AG04450 (cell line): ENCODE measurements at places on chromosomes 2 and 18. TPM values are rescaled to one million over a fixed set of nuclear protein-coding genes. Genes with fewer than 3 reads are reported as not detected.

CNTNAP5 gene
- polyA plus RNA-seq = not detected in 2 replicates

DCDC2C gene
- not detected in 2 replicates for polyA plus RNA-seq

VAMP5 gene
- 100 and 123 TPM in 2 replicates for polyA plus RNA-seq

VIT gene
- polyA plus RNA-seq = not detected in 2 replicates

CDH19 gene
- polyA plus RNA-seq = not detected in 2 replicates

GNLY gene
- polyA plus RNA-seq = not detected in 2 replicates

LYG2 gene
- polyA plus RNA-seq = not detected in 2 replicates

ANO7 gene
- 0.21 and 0.40 TPM in 2 replicates for polyA plus RNA-seq

- no peak for DNase-seq
These were observed 43.7 kb upstream of the DARS1 start for GRCh38 chr2:136029149-136029548.

GRCh38 chr18:22523481-22523880 is 105.8 kb upstream of the CTAGE1 start:
- DNase-seq = no peak

DNA sequence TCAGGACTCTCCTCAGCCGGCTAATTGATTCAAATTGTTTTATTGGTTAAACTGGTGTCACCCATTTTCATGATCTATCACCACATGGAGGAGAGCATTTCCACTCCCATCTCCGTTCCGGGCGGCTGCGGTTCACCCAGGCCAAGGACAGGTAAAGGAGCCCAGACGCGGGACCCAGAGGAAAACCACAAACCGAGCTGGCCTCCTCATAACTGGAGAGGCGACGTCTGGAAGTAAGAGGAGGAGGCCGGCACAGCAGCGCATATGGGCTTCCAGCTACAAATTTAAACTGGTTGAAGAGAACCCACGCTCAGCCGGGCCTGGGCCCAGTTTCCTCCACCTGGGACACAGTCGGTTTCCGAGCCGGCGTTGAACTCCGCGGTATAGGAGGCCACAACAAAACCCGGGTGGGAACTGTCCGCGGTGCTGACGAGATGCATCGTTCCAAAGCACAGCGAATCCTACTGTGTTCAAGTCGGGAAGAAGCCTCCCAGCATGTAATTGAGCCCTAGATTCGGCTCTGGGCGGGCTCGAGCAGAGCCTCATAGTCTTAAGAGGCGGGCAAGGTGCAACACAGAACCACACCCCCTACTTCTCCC is 3.0 kb upstream of the SKOR2 start:
- peak; percentile 1 for DNase-seq

- no peak for DNase-seq
These were observed 3.5 kb downstream of the POLR1A start for GRCh38 chr2:86102157-86102556.

GRCh38 chr2:75464348-75464946 is 96.3 kb downstream of the EVA1A start:
- DNase-seq = no peak

DNA sequence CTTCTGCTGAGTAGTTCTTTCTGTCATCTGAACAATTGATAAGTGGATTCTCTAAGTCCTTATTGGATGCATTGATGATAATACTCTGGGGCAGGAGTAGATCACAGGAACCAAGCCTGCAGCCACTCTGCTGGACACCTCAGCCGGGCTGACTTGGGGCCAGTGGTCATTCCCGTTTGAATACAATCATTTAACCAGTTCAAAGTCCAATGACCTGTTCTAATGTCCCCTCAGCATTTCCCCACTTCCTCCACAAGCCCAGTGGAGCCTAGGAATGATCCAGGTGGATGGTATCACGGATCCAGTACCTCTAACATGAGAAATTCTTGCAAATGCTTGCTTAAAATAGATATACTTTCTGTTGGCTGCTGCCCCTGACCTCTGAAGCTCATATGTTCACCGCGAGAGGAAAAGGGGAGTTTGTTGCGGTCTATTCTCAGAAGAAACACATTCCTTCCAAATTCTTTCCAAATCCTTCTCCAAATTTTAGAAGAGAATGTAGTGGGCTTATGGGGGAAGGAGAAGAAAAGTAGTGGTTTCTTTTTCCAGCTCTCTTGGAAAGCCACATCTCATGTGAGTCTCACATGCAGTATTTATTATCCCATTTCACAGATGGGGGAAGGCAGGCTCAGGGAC is 170.9 kb downstream of the INHBB start:
- no peak for DNase-seq

DNA sequence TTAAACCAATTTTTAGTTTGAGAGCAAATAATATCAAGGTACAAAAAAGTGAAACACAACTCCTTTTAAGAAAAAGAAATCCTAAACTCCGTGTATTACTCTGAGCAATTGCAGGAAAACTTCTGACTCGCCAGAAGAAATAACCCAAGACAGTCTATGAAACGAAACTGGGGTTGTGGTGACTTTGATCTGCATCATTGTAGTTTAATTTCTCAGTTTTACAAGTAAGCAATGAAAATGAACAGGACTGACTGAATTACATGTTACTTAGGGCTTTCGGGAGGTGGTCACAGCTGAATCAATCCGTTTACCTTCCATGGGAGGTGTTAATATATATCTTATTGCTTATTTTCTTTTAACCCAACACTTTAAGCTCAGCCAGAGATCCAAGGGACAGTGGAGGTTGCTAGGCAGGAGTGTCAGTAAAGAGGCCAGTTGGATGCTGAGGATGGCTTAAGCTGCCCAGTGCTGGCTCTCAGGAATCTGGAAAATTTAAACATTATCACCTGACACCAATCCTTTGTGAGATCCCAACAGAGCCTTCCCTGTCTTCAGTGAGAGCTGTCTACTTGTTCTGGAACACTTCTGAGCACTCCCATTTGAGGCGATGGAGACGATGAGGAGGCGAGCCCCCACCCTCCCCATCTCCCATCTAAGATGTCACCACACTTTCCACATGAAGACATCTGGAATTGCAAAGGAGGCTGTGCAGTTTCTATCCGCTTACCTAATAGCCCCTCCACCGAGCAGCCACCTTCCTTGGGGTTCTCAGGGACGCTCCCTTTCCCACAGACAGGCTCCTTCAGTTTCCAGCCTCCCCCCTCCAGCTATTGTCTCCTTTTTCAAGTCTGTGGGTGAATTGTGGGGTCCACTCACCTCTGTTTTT is 3.6 kb upstream of the RAB31 start:
- DNase-seq = no peak

GRCh38 chr2:103003750-103004260 is 242.0 kb downstream of the TMEM182 start:
- no peak for DNase-seq

DNA sequence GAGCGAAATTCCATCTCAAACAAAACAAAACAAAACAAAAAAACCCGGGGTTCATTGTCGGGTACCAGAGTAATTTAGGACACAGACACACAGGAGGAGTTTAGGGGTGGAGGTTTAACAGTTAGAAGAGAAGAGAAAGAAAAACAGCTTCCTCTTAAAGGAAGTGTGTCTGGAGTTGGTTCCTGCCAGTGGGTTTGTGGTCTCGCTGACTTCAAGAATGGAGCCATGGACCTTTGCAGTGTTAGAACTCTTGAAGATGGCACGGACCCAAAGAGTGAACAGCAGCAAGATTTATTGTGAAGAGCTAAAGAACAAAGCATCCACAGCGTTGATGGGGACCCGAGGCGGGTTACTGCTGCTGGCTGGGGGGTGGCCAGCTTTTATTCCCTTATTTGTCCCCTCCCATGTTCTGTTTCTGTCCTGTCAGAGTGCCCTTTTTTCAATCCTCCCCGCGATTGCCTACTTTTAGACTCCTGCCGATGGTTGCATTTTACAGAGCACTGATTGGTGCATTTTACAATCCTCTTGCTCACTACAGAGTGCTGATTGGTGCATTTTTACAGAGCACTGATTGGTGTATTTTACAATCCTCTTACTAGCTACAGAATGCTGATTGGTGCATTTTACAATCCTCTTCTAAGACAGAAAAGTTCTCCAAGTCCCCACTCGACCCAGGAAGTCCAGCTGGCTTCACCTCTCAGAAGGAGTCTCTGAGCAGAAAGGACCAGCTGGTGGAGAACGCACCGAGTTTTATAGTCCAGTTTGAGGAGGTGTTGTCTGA is 28.7 kb upstream of the ATP8B1 start:
- no peak for DNase-seq

- peak; percentile 33 for DNase-seq
These were observed 21.1 kb upstream of the LYPD6B start for GRCh38 chr2:149017116-149017985.

GRCh38 chr2:69385443-69386151 is 1.4 kb downstream of the GFPT1 start:
- no peak for DNase-seq

DNA sequence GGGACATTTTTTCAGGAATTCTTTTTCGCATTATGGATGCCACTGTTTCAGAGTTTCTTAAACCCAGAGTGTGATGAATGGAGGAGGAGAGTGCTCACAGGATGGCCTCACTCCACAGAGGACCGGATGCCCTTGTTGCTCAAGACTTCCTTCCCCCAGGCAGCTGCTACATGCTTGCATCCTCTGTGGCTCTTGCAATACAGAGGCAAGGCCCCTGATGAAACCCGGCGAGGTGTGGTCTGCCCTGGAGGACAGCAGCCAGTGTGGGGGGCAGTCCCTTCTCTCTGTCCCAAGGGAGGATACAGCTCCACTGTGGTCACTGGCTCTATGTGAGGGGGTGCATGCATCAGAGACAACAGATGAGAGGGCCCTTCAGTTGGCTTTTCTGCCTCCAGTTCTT is 109.6 kb downstream of the SH3RF3 start:
- peak; percentile 74 for DNase-seq

- no peak for DNase-seq
These were observed 492.5 kb upstream of the SPHKAP start for GRCh38 chr2:228673876-228674554.

DNA sequence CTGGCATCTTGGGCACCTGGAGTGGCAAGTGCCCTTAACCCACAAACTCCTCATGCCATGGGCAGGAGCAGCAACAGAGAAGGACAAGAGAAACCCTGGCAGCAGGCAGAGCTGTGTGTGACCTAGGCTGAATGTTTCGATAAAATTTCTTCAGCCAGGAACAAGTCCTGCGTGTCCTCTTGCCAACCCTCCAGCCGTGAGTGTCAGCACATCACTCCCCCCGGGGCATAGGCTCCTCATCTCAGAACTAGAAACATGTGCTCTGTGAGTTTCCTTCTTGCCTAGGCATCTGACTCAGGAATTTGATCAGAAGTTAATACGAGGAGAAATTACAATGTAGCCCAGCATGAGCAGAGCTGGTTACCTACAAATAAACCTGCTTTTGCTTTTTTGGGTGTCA is 2.2 kb downstream of the ABCG8 start:
- no peak for DNase-seq

GRCh38 chr2:63484901-63485300 is 103.4 kb downstream of the WDPCP start:
- DNase-seq = no peak

DNA sequence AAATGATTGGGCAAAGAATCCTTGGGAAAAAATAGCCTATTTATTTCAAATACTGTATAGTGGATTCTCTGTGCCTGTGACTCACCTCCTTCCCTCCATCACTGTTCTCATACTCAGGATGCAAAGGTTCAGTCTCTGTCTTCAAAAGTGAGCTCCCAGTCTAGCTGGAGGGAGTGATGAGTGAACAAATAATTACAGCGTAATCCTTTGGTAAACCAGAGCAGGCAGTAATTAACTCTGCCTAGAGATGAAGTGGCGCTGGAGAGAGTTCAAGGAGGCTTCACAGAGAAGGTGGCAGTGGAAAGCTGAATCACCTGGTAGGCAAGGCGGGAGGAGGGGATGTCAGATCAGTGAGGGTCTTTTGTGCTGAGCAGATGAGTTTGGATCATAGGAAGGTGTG is 6.5 kb downstream of the DGUOK start:
- no peak for DNase-seq

DNA sequence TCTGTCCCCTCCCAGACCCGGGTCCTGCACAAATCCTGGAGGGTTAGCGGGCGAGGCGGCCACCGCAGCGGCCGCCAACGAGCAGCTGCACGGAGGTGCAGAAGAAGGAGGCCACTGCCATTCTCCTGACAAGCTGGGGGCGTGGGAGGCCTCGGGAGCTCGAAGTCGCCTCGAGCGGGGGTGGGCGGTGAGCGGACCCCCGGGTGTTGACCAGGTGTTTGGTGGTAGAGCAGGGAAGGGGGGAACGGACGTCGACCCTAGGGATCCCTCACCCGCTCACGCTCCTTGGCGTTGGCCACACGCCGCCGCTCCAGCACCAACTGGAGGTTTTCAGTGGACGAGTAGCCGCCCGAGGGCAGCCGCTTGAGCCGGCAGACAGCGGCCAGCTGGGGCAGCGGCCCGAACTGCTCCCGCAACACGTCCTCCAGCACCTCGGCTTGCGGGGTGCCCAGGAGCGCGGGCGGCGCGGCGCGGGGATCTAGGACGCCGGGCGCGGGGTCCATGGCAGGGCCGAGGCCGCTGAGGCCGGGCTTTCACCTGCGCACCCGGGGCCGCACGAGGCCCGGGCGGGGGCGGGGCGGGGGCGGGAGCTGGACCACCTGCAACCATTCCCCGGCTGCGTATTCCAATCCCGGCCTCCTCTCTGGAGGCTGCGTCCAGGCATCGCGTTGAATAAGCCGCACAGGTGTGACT is at the start of gene FIGLA:
Gene FIGLA (minus strand): TSS at position 508 of the 693 bp plus-strand sequence. CDS start 5 bp downstream, at position 503.
- no peak for DNase-seq

DNA sequence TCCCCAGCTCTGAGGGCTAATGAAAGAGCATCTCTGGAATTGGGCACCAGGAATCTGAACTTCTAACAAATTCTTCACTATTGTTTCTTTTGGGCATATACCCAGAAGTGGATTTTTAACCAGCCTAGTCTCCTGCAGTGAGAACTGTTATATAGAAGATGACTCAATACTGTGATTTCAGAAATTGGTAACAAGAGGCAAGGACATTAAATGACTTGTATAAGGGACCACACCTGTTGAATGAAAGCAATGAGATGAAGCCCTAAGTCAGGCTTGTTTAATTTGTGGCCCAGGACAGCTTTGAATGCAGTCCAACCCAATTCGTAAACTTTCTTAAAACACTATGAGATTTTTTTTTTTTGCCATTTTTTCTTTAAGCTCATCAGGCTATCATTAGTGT is 57.9 kb downstream of the EPC2 start:
- DNase-seq = no peak

DNA sequence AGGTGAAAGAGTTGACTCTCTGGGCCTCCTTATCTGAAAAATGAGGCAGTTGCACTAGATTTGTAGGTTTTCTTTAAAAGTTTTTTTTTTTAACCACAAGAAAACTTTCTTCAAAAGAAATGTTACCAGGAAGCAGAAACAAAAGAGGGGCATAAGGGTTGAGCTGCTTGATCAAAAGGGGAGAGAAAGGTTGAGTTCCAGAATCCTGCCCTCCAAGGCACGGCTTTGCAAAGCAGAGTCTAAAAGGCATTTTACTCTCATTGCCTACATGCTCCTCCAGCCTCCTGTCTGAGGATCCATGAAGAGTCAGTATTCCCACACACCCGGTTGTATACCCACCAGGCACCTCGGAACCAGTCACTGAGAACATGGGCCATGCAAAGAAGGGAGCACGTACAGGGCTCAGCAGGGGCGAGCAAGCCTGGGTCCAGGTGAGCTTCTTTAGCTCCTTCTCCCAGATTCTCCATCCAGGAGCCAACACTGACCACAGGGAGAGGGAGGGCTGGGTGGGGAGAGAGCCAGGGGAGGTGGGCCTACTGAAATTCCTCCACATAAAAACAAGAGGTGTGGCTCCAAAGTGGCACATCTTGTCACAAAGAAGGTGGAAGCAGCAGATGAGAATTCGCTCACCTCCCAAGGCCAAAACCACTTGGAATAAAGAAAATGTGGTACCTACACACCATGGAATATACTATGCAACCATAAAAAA is 116.0 kb upstream of the EPC2 start:
- DNase-seq = no peak

GRCh38 chr18:58616446-58616845 is 12.4 kb downstream of the ALPK2 start:
- no peak for DNase-seq

- DNase-seq = no peak
These were observed 198.5 kb downstream of the TNS1 start for GRCh38 chr2:217804338-217804737.

- no peak for DNase-seq
These were observed 863.2 kb downstream of the SUCLG1 start for GRCh38 chr2:83595926-83596325.
